LoVo (cell line): ENCODE measurements at places on chromosomes 12 and 14.

DNA sequence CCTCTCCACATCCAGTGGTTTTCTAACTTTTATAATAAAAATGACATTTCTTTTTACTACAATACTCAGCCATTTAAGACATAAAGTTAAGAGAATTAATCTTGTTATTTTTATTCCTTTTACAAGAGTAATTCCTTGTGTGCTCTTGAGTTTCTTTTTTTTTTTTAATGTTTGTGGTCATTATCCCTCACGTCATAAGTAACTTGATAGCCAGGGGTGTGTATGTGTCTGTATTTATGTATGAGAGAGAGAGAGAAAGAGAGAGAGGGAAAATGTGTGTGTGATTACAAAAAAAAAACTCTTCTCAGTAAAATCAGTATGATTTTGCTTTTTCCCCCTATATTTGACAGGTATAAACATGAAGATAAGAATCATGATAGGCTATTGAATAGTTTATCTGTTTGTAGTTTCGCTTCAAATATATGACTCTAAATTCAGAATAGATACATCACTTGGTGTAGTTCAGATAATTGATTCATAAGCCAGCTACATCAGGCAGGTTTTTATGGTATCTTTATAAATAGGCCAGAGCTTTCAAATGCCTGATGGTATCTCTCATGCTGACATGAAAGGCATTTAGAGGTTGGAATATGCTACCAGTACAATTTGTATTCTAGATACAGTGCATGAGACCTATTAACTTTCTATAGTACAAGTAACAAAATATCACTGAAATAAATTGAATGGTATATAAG, 34.9 kb downstream of the RERGL start:
- DNase-seq = no peak

GRCh38 chr14:58151133-58152013, 640 bp downstream of the ARMH4 start:
- DNase-seq = no peak

GRCh38 chr12:93638095-93638494, 39.1 kb upstream of the CRADD start:
- no peak for DNase-seq

GRCh38 chr12:121009741-121010140, 6.5 kb downstream of the C12orf43 start:
- DNase-seq = peak; percentile 41

- DNase-seq = no peak
These were observed 25.5 kb downstream of the GXYLT1 start for GRCh38 chr12:42119085-42119633.

GRCh38 chr14:90088176-90088575, 26.4 kb downstream of the KCNK13 start:
- no peak for DNase-seq

DNA sequence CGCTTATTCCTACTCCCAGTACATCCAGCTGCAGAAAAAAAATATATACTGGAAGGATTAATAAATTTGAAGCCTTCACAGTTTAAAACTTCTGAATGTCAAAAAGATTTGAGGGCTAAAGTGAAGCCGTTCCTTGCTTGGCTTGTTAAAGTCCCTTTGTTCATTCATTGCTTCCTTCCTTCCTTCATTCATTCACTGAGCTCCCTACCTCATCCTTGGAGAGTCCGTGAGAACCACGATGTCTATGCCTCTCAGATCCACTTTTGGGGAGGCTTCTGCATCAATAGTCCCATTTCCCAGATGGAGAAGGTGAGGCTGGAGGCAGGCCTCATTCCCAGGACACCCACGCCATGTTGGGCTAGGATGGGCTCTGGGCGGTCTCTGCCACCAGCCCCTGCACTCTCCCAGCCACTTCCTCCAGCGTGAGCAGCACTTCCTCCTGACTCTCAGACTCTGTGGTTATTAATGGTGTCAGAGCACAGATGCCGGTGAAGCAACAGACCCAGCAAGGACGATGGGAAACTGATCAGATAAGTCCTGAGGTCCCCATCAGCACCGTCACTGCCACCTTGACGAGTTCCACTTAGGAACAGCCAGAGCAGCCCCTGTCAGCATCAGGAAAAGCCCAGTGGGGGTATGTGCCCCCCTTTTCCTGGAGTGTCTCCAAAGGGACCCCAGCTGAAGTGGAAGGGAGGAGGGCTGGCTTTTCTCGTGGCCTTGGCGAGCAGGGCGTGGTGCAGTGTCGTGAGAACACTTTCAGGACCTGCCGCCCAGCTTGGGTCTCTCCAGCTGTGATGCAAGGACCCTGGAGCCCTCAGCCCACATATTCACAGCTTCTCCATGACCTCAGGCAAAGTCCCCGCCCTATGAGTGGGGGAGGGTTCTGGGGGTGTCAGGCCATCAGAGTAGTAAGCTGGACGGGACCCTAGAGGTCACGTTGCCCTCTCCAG, 21.2 kb downstream of the ASB2 start:
- DNase-seq = no peak

- DNase-seq = no peak
These were observed 13.9 kb upstream of the CACNA2D4 start for GRCh38 chr12:1932264-1932777.

GRCh38 chr12:111850526-111850925, 8.5 kb downstream of the MAPKAPK5 start:
- DNase-seq = no peak

GRCh38 chr14:36582011-36582873, at the start of gene NKX2-8:
TSS of gene NKX2-8 (minus strand) at chr14:36582614. CDS start at chr14:36582389, 225 bp downstream.
- DNase-seq = peak; percentile 34

DNA sequence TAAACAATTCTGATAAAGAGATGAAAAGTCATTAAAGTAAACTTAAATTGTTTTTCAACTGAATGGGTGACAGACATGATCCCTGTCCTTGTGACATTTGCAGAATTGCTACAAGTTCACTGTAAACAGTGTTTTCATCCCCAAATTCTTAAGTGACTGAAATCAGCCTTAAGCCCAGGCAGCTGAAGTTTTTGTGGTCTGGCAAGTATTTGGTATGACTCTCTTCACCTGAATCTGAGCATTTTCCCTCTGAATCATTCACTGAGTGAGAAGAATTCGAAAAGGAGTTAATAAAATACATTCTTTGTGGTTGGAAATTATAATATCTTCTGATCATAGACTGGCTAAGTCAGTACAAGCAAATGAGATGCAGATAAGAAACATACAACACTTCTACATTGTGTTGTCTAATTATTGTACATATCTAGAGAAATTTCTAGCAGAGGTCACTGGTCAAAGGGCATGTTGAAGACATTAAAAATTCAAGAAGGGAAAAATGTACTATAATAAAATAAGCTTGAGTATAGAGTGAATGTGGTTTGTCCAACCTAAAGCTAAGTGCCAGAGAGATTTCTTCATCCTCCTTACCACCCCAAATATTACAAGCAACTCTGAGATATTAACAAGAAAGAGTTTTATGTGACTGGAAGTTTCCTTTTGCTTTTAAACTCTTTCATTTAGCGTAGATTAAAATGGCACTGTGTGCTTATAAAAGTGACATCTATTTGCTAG, 177.8 kb upstream of the DIO2 start:
- peak; percentile 33 for DNase-seq

DNA sequence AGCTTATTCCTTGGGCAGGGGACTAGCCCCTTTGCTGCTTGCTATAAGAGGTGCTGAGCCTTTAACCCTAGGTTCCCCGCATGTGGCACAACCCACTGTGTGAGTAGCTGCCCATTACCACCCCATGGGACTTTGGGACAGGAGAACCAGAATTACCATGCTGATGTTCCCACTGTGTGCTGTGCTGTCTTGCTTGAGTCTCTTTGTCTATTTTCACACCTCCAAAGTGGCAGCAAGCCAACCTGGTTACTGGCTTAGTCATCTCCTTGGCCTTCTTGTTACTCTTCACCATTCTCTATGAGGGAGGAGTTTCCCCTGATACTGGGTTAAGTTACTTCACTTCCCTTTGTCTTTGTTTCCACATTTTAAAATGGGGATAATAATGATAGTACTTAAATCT, 73.4 kb upstream of the ETV6 start:
- peak; percentile 41 for DNase-seq

GRCh38 chr12:127162307-127162706, 1104.7 kb upstream of the TMEM132C start:
- DNase-seq = no peak

- DNase-seq = peak; percentile 65
These were observed 60.8 kb upstream of the REP15 start for GRCh38 chr12:27635349-27635972.

DNA sequence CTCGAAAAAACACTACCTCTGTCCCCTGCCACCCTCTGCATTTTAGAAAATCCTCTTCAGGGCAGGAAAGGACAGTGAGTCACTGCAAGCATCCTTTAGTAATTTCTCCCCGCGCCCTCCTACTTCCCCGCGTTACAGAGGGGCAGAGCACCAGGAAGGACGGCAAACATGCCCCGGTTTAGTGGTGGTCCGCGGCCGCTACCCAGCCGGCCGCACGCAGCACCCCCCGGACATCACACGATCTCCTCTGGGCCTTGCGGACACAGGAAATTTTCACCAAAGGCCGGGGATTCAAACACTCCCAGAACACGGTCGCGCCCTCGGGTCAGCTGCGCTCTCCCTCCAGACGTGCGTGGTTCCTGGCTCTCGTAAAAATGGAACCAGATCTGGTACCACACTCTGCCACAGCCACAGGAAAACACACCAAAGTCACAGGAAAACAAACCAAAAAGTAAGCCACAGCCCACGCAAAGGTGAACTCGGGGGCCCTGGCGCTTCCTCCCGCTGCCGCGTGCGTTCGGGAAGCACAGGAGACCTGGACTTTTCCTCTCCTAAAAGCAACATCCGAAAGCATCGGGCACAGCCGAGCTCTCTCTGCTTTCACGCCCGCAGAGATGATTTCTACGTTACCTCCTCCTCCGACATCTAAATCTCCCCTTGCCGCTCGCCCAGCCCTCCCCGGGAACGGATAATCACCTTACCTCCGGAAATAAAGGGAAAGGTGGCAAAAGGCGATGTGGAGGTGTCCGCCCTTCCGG, 839 bp downstream of the SLC38A1 start:
- peak; percentile 30 for DNase-seq

DNA sequence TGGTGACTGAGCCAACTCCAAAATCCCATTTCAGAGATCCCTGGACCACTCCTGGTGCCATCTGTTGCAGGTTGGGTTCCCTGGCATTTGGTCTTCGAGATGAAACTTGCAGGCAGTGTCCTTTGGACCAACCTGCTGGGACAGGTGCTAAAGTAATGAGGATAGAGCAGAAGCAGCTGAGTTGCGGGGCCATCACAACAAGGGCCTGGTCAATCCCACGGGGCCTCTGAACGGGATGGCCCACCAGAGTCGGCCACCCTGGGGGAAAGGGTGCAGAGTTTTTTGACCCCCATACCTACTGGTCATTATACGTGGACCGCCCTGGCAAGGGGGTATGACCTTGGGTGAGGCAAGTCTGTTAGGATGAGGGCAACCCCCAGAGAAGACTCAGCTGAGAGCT, 39.3 kb downstream of the DLK1 start:
- no peak for DNase-seq

DNA sequence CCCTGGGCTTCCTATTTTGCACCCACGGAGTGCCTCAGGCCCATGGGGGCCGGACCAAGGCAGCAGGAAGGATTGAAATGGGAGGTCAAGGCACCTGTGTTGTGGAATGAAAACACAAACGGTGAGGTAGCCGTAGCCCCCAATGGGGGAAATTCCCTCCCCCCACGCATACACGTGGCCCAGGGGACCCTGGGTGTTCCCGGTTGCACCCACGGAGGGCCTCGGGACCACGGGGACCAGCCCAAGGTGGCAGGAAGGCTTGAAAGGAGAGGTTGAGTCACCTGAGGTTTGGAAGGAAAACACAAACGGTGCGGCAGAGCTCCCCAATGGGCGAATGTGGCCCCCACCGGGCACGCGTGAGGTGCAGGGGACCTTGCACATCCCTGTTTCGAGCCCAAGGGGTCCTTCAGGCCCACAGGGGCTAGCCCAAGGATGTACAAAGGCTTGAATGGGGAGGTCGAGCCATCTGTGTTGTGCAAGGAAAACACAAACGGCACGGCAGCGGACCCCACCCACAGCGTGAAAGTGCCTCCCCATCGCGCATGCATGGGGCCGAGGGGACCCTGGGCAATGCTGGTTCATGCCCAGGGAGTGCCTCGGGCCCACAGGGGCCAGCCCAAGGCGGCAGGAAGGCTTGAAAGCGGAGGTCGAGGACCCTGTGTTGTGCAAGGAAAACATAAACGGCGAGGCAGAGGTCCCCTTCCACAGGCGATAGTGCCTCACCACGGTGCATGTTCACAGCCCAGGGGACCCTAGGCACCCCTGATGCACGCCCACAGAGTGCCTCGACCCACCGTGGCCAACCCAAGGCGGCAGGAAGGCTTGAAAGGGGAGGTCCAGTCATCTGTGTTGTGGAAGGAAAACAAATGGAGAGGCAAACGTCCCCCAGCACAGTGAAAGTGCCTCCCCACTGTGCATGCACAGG, 376.7 kb downstream of the ALG10 start:
- no peak for DNase-seq

- DNase-seq = no peak
These were observed 11.2 kb downstream of the COX14 start for GRCh38 chr12:50123203-50123602.

- no peak for DNase-seq
These were observed 16.9 kb upstream of the AICDA start for GRCh38 chr12:8629486-8630033.

GRCh38 chr12:131619736-131620506, 91.0 kb upstream of the SFSWAP start:
- DNase-seq = no peak

- no peak for DNase-seq
These were observed 15.3 kb downstream of the GPR132 start for GRCh38 chr14:105049753-105050550.

GRCh38 chr12:82873951-82874350, 187.2 kb downstream of the TMTC2 start:
- no peak for DNase-seq

DNA sequence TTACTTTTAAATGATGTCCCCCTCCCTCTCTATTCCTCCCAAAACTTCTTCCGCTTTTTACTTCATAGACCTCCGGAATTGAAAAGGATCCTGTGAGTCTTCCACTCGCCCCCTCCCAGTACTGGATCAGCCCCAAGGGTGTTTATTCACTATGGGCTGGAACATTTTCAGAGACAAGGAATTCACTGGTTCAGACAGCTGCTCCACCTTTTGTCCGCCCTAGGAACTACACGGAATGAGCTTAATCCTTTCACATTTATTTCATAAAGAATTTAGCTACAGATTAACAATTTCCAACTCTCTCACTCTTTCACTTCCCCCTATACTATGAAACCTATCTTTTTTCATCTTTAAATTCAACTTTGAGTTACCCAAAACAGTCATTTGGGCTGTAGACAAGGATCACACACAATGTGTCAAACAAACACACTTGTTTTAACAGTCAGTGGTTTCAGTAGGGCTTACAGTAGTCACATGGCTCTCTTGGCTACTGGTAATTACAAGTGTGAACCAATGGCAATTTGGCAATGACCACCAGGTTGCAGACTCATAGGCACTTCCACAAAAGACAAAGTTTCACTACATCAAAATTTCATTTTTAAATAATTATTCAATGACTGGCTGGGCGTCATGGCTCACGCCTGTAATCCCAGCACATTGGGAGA, 20.6 kb downstream of the CNIH1 start:
- DNase-seq = peak; percentile 53
